ENCODE measurements at places on chromosomes 3 and 15. TPM values are rescaled to one million over a fixed set of nuclear protein-coding genes. Genes with fewer than 3 reads are reported as not detected.

DNA sequence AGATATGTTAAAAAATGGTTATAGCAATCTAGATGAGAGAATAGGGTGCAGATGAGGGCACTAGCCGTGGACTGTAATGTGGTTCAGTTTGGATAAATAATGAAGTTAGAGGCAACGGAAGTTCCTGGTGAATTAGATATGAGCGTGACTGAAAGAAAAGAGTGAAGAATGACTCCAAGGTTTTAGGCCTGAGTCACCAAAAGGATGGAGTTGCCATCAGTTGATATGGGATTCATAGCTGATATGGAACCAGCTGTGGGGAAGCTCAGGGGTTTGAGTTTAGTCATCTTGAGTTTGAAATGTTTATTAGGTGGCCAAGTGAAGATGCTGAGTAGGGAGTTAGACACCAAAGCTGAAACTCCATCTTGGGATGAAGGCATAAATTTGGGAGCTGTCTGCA, 66.2 kb downstream of the SSR3 start:
- DNase-seq = no peak

DNA sequence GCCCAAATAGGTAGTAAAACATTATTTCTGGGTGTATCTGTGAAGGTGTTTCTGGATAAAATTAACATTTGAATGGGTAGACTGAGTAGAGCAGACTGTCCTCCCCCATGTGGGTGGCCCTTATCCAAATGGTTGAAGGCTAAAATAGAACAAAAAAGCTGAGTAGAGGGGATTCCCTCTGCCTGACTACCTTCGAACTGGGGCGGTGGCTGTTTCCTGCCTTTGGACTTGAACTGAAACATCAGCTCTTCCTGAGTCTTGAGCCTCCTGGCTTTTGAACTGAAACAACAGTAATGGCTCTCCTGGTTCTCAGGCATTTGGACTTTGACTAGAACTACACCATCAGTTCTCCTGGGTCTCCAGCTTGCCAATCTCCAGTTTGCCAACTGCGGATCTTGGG, 4.4 kb upstream of the GPR176 start:
- DNase-seq = no peak

DNA sequence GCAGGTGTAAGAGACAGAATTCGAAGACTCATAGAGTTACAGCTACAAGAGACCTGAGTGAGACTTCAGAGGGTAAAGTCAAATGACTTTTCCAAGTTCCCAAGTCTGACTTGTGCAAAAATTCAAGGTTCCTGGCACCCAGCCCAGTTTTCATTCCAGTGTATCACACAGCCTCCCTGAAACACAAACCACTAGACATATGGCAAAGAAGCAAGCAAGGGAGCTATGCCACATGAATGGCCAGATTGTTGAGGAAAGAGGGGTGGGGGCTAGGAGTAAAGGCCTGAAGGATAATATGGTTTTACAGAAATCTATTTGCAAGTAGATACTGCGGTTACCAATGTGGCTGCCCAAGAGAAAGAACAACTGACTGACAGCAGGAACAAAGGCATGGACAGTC, 301.2 kb downstream of the MECOM start:
- no peak for DNase-seq

Gene PLOD2
- polyA plus RNA-seq = 33.2 TPM

All from BJ (cell line).